ENCODE measurements at places on chromosomes 11 and 22.

DNA sequence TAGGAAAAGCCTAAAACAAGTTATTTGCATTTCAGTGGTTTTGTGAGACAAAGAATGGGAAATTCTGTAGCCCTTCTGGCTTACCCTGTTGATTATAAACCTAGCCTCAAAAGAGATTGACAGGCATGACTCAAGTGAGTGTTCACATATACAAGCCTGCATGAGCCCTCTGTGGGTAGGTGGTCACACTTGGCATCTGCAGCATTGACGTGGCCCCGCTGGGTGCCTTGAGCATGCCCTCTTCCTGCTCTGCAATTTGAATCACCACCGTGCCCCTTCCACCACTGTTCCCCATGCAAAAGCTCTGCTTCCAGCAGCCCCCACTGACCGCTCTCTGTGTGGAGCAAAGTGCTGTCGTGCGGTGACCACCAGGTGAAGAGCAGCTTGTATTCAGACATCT is 21.0 kb upstream of the ADSL start:
- peak; percentile 69 for DNase-seq

DNA sequence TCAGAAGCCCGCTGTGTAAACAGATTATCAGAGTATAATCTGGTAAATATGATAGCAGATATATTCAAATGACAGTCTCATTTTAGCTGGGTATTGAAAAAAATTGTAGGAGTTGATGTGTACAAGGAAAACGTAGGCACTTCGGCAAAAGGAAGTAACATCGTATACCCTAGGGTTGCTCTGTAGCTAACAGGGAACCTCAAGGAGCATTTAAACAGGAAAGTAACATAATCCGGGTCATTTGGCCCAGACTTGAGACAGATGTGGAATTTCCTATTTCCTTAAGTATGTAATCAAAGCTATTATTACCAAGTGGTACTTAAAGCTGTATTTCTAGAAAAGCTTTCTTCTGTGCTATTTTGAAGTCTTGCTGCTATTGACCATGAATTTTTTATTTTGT is 215.6 kb downstream of the DDX10 start:
- no peak for DNase-seq

- DNase-seq, result no peak
These were observed 112.7 kb downstream of the FAR1 start for GRCh38 chr11:13781153-13781552.

DNA sequence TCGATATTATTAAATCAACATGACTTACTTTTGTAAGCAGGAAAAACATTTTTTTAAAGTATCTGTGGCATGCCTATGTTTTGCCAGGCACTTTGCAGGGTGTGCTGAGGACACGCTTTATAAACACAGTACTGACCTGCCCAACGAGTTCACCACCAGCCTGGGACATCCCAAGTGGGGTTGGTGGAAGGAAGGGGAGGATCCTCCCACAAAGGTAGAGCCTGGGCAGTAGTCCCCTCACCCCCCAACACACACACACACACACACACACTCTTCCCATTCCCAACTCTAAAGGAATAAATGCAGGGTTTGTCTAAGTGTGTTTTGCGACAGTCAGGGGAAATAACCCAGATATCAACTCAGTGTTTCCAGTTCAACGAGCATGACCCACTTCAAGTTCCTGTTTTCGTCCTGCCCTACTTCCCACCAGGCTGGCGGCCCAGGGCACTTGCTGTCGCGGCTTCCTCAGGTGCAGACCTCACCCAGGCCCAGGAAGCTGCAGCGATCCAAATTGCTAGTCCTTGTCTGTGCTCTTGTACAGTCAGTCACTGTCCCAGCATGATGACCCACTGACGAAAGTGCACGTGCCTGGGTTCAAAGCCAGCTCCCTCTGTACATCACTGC is 3.1 kb downstream of the CERK start:
- peak; percentile 72 for DNase-seq

DNA sequence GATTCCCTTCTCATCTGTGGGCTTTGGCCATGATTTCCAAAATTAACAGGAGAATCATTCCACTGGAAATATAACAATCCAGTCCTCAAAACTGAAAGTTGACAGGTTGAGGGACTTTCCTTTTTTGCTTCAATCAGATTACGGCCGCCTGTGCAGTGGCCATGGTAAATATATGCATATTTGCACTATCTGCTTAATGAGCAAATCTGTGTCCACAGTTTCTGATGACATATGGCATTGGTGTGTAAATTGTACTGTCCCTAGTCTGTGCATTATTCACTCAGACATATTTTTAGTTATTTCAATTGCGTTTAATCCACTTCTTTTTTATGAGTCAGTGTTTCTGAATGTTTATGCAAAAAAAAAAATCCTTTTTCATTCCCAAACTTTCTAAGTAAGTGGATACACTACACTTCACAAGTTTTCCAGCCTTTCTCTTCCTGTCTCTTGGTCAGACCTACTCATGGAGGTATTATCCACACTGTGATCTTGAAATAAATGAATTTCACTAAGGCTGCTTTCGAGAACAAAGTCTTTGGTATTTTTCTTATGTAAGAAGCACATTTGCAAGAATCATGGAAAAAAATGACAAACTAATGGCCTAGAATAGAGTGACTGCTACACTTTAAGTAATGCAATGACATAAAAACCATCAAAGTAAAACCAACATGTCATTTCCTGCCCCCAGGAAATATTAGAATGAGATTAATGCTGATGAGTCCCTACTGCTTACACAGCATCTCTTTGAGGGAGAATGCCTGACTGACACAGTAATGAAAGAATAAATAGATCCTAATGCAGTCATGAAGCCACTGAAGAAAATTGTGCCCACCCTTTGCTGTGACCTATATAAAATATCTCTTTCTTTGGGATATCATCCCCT is 76.4 kb upstream of the MTNR1B start:
- DNase-seq, result no peak

GRCh38 chr11:108838792-108839105 is 173.9 kb downstream of the DDX10 start:
- no peak for DNase-seq

- no peak for DNase-seq
These were observed 198.6 kb downstream of the KIF18A start for GRCh38 chr11:27909386-27909785.

DNA sequence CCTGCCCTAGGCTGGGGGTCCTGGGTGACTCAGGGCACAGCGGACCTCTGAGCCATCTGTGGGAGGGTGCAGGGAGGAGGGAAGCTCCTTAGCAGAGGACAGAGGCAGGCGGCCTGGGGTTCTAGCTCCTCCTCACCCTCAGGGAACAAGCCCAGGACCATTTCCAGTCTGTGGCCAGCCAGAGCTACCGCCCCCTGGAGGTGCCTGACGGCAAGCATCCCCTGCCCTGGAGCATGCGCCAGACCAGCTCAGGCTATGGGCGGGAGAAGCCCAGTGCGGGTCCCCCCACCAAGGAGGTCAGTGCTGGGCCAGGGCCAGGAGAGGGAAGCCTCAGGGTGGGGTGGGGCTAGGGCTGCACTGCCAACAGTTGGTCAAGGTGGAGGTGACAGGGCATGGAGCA is 26.0 kb upstream of the LRRC10B start:
- no peak for DNase-seq

DNA sequence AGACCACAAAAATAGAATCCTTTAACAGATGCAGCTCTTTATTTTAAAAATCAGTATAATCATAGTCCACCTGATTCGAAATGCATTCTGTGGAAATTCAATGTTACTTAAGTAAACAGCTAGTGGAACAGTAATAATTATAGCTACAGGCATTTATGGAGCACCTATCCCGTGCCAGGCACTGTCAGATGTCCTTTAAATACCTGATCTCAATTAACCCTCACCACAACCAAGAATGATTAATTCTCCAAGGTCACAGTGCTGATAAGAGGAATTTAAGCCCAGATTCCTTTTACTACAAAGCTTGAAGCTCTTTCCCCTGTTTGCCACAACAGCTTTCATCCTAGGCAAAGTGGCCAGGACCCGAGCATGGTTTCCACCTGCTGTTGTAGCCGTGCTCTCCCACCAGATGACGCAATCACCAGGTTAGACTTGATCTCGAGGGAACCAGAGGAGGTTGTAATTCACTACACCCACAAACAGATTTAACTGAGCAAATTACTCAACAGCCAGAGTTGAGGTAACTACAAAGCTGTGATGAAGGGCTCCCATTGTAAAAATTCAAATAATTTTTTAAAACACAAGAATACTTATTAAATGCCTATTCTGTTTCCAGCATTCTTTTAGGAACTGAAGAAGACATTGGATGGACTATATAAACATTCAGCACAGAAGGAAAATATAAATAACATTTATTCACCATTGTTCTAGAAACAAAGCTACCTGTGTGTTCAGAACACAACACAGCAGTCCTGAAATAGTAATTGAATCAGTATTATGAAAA is 10.3 kb downstream of the PRDM10 start:
- peak; percentile 52 for DNase-seq

- DNase-seq, result no peak
These were observed 8.2 kb upstream of the MICAL3 start for GRCh38 chr22:18032455-18033101.

GRCh38 chr11:9639099-9639498 is 24.8 kb upstream of the SWAP70 start:
- no peak for DNase-seq

- no peak for DNase-seq
These were observed 365.3 kb upstream of the PDGFD start for GRCh38 chr11:104529213-104529612.

DNA sequence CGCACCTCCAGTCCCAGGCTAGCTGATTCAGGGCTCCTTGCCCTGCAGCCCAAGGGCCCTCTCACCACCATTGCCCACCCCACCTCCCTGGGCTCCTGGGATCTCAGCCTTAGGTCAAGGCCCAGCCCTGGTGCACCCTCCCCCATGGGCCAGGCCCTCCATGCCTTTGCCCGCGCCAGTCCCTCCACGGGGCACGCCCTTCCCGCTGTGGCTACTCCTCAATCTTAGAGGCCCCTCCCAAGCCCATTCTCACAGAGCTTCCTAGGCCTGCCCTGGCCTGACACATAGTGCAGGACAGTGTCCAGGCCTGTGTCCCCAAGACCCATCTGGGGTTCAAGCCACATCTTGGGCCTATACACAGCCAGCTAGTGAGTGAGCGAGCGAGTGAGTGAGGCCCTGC is 6.9 kb downstream of the GP1BB start:
- DNase-seq, result no peak

- no peak for DNase-seq
These were observed 588.3 kb upstream of the ANO5 start for GRCh38 chr11:21604564-21604963.

GRCh38 chr11:44766972-44767278 is 40.2 kb downstream of the TSPAN18 start:
- no peak for DNase-seq

DNA sequence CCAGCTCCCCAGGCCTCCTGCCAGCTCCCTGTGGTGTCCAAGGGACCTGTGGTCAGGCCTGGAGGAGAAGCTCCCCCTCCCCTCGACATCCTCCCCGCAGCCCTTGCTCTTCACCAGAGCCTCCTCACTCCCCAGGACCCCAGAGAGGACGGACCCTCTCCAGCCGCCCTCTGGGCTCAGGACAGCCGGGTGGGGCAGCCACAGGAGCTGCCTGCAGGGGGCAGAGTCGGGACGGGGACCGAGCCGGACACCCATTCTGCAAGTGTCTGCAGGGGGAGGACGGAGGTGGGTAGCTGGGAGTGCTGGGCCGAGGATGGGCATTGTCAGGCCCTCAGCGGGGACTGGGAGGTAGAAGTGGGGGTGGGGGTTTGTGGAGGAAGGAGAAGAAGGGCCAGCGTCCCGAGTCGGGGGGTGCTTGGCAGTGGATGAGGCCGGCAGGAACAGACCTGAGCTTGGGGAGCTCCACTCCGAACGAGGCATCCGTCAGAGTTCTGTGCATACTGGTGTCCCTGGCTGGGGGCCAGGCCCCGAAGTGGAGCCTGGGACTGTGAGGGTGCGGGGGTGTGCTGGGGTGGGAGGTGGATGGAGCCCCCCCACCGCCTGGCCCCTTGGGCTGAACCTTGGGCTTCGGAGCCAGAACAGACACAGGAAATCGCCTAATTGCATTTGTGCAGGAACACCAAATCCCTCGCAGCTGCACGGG is 15.2 kb downstream of the PRR33 start:
- DNase-seq, result no peak

DNA sequence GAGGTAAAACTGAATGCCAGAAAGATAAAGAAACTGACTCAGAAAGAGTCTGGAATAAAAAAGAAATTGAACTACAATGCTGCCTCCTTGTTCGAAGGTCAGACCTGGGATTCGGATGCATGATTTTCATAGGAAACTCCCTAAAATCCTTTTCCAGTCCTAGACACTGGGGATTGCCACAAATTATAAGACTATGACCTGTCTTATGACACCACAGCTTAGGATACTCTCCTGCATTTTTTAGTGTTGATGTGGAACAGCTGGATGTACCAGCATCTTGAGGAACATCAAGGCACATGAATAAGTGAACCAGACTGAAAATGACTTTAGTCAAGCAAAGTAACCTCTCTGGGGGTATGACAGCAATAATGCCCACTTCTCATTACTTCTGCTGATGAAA is 9.0 kb downstream of the KIRREL3 start:
- no peak for DNase-seq

GRCh38 chr11:100863080-100863581 is 176.0 kb downstream of the ARHGAP42 start:
- no peak for DNase-seq

DNA sequence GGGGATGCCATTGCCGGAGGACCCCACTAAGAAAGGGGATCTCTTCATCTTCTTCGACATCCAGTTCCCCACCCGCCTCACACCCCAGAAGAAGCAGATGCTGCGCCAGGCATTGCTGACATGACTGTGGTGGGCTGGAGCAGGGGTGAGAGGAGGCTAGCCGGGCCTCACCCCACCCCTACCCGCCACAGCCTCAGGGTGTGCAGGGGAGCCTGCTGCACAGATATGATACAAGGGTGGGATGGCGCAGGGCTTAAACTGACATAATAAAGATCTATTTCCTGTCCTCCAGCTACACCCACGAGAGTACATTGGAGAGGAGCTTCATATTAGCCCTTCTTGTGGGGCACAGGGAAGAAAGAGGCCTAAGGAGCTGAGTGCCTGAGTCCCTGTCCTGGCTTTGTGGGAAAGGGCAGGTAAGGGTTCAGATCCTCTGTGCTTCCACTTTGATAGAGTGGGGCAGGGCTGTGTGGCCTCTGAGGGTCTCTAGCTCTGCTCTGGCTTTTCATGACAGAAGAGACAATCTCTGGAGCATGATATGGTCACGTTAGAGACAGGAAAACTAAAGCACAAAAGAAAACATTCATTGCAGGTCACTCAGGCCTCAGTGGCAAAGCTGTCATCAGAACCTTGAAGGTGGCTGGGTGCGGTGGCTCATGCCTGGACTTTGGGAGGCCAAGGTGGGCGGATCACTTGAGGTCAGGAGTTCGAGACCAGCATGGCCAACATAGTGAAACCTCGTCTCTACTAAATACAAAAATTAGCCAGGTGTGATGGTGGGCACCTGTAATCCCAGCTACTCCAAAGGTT is 12.4 kb downstream of the UCP2 start:
- peak; percentile 65 for DNase-seq

DNA sequence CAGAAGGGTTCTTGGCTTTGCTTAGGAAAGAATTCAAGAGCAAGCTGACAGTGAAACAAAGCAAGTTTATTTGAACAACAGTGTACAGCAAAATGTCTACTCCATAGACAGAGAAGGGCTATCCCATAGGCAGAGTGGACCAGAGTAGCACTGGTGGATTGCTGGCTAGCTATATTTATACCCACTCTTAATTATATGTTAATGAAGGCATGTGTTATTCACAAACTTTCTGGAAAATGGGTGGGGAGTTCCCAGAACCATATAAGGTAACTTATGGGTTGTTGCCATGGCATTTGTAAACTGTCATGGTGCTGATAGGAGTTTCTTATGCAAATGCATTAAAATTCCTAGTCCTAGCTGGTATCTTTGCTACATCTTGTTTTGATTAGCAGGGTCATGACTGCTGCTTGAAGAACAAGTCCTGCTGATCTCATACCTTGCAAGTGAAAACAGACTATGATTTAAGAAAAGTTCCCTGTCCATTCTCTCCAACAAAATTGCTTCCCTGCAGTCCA is 330.5 kb downstream of the BUD13 start:
- DNase-seq, result no peak

All from CD4-positive, alpha-beta T cell treated with Interleukin-15 for 4 hours (primary cell).